ENCODE measurements at places on chromosomes 4 and X. TPM values are rescaled to one million over a fixed set of nuclear protein-coding genes. Genes with fewer than 3 reads are reported as not detected.

TMPRSS11D gene
- not detected for polyA plus RNA-seq

DNA sequence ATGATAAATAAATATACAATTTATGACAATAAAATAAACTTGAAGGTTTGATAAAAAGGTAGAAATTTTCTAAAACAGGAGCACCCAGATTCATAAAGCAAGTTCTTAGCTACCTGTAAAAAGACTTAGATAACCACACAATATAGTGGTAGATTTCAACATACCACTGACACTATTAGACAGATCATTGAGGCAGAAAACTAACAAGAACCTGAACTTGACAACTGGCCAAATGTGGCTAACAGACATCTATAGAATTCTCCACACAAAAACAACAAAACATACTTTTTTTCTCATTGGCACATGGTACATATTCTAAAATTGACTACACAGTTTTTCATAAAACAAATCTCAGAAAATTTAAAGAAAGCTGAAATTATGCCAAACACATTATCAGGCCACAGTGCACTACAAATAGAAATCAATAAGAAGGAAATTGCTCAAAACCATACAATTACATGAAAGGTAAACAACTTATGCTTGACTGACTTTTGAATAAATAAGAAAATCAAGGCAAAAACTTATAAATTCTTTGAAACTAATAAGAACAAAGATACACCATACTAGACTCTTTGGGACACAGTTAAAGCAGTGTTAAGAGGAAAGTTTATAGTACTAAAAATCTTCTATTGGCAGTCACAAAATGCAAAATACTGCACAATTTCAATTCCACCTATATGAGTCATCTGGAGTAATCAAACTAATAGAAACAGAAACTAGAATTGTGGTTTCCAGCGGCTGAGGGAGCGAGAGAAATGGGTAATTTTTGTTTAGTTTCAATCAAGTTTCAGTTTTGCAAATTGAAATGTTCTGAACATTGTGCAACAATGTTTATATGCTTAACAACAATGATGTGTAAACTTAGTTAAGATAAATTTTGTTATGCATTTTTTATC lies 925.6 kb downstream of the SH3BGRL start:
- no peak for DNase-seq

- no peak for DNase-seq
Measured at GRCh38 chr4:1706358-1706757, 5.8 kb downstream of the SLBP start.

GRCh38 chr4:8470451-8471024 lies 30.0 kb downstream of the TRMT44 start:
- no peak for DNase-seq

NSD2 gene
- polyA plus RNA-seq, result 31.3 TPM

DGAT2L6 gene
- polyA plus RNA-seq, result not detected

Measured in endothelial cell of umbilical vein (primary cell).